AG09319 (cell line): ENCODE measurements at places on chromosomes 3 and 15.

DNA sequence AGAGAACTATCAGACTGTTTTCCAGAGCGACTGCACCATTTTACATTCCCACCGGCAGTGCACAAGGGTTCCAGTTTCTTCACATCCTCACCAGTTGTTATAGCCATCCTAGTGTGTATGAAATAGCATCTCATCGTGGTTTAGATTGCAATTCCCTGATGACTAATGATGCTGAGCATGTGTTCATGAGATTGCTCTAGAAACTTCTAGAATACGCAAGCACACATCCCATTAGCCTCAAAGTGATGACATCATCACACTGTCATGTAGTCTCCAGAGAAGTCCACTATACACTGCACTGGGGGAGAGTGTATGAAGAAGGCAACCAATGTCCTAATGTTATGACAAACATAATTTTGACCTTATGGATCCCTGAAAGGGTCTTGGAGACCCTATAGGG is 30.1 kb downstream of the FBLN2 start:
- peak; percentile 49 for DNase-seq

GRCh38 chr3:8328967-8329366 is 172.7 kb upstream of the LMCD1 start:
- DNase-seq = no peak

- no peak for DNase-seq
Observed at GRCh38 chr15:100958326-100959065, 39.3 kb downstream of the LRRK1 start.

GRCh38 chr3:193716150-193716549 is 123.1 kb downstream of the OPA1 start:
- DNase-seq = no peak

DNA sequence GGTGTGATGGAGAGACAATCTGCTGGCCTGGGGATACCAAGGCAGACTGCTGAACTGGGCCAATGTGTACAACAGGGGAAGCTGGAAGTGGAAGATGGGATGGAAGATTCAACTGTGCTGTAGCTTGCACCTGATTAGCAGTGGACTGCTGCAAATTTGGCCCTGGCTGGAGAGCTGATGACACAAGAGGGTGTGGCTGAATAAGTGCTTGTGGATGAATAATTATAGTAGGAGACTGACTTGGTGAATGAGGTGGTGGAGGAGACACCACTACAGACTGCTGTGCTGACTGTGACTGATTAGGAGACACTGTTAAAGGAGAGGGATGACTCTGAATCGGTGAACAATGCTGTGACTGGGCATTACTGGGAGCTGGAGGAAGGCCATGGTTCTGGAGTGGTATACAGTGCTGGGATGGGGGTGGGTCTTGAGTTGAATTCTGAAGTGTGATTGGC is 52.5 kb downstream of the PHC3 start:
- no peak for DNase-seq

DNA sequence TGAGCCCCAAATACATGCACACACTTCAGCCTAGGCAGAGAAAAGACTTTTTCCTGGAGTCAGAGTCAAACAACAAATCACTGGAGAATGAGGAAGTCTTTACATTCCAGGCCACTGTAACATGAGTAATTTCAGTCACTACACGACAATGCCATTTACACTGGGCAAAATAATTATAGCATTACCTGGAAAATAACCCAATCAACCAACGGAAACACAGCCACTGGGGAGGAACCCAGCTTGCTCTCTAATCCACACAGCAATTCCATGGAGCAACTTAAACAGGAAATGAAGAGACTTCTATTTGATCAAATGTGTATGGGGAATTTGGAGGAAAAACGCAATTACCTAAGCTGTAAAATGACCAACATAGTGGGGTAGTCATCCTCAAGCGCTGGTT is 15.2 kb downstream of the FSTL1 start:
- no peak for DNase-seq

DNA sequence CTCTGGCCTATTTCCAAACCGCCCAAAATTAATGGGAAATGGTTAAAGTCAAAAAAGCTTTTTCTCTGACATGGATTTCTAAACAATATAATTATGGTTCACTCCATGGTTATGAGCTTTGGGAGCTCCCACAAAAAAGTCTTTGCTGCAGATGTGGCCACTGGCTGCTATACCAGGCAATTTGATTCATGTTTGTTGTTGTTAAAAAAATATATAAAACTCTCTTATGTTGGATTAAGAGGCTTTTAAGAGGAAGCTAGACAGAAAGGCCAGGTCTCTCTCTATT is 258.6 kb downstream of the TIGIT start:
- no peak for DNase-seq

DNA sequence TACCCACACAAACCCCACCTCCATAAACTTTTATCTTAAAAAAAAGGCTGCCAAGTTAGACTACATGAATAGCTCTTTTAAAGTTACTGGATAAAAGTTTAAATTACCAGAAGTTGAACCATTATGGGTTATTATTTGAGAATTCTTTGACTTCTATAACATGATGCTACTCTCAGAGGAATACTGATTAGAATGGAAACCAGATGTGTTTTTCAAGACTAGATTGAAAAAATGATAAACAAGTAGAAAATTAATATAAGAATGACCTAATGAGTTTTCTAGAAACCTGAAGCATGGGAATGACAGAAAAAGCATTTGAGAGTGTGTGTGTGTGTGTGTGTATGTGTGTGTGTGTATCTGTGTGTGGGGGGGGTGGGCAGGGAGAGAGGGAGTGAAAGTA is 12.4 kb upstream of the FGF7 start:
- DNase-seq = peak; percentile 27

DNA sequence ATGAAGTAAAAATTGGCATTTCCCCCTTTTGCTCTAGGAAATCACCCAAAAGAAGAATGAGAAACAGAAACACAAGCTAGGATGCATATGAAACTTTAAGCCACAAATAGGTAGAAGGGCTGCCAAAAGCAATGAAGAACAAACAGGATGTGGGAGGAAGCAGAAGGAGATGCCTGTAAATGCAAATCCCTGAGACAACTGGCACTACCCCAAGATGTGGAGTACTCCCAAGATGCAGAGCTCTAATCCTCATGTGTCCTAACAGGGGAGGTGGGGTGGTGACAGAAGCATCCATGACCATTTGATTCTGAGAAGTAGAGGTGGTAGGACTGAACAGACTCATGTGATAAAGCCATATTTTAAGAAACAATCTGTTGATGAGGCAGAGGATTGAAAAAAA is 31.9 kb upstream of the ZNF280D start:
- DNase-seq = no peak

- DNase-seq = no peak
Observed at GRCh38 chr3:194661374-194661773, 10.6 kb downstream of the LSG1 start.

GRCh38 chr3:138093721-138094120 is 21.7 kb downstream of the DZIP1L start:
- no peak for DNase-seq

- no peak for DNase-seq
Observed at GRCh38 chr15:92898988-92899582, 1.0 kb upstream of the CHD2 start.

- peak; percentile 94 for DNase-seq
Observed at GRCh38 chr15:39304201-39304841, 276.6 kb upstream of the THBS1 start.

DNA sequence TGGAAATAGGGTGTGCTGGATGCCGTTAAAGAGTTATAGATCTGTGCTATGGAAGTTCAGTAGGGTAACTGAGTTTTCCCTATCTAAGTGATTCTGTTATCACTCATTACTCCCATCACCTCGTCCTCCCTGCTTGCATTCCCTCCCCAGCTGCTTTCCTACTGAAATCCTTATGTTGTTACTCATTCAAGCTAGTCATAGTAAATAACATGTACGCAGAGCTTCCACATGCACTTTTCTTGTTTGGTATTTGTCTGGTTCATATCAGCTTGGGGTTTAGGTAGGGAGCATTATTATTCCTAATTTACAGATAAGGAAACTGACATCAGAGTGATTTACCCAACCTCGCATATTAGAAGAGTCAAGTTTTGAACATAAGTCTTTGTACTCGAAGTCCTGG is 135.1 kb downstream of the HCN4 start:
- no peak for DNase-seq

DNA sequence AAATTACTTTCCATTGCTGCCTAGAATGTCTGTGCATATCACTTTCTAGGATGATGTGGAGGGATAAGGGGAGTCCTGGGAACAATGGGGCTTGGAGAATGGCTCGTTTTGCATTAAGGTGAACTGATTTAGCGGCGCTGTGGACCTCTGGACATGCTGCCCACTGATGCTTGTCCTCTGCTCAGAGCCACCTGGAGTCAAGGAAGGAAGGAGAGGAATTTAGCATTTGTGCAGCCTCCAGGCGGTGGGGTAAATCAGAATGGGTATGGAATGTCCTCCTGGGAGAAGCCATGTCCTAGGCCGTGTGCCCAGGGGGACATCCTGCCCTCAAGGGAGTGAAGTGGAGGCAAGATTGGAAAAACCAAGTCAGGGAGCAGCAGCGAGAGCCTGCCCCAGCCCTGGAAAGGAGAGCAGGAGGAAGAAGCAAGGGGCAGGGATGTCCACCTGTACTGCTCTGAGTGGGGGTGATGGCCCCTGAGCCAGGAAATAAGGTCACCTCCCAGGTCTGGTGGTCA is 37.8 kb downstream of the KY start:
- DNase-seq = no peak

GRCh38 chr3:192128922-192129321 is 598.4 kb downstream of the FGF12 start:
- no peak for DNase-seq

GRCh38 chr15:40550341-40551037 is 14.4 kb downstream of the CCDC32 start:
- DNase-seq = no peak

GRCh38 chr15:63505842-63506222 is 1.4 kb downstream of the USP3 start:
- no peak for DNase-seq

GRCh38 chr3:149519912-149520311 is 45.4 kb downstream of the TM4SF4 start:
- no peak for DNase-seq

DNA sequence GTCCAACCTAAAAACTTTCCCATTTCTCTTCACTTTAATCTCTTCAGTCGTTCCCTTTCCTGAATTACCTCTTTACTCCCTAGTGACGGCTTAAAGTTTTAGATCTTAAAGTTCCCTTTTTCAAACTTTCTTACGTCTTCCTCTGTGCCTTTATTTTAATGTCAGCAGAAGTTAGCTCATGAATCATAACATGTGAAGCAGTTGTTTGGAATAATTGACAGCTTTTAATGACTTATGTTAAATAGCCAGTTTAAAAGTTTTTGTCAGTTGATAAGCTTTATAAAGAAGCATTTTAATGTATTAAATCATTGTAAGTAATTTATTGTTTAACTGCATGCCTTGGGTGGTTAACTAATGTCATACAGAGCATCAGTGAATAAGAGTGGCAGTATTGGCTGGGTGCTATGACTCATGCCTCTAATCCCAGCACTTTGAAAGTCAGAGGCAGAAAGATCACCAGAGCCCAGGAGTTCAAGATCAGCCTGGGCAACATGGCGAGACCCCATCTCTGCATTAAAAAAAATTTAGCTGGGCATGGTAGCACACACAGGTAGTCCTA is 33.9 kb downstream of the PIK3CA start:
- DNase-seq = no peak

GRCh38 chr15:57867970-57868798 is 161.7 kb downstream of the POLR2M start:
- no peak for DNase-seq

GRCh38 chr3:189567766-189568420 is 63.3 kb upstream of the TP63 start:
- no peak for DNase-seq

- no peak for DNase-seq
Observed at GRCh38 chr15:48330105-48330785, 984 bp upstream of the DUT start.

DNA sequence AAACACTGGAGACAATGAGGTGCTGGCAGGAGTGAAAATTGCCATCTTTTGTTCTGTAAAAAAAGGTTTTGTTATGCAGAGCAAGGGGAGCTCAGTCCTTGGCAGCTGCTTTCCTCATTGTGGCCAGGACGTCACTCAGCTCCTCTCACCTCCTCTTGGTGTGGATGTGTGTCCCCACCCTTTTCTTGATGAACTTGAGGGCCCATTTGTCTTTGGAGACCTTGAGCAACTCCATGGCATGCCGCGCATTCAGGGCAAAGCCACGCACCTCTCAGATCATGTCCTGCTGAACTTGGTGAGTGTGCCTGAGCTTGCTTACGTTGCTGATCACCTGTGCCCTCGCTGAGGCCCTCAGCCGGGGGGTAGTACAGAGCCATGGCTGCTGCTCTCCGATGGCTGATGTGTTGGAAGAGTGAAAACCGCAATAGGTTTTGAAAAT is 24.5 kb upstream of the BDH1 start:
- DNase-seq = no peak

- no peak for DNase-seq
Observed at GRCh38 chr15:58678683-58679082, 70.8 kb downstream of the ADAM10 start.

- DNase-seq = no peak
Observed at GRCh38 chr3:160720123-160720746, 35.8 kb upstream of the PPM1L start.

DNA sequence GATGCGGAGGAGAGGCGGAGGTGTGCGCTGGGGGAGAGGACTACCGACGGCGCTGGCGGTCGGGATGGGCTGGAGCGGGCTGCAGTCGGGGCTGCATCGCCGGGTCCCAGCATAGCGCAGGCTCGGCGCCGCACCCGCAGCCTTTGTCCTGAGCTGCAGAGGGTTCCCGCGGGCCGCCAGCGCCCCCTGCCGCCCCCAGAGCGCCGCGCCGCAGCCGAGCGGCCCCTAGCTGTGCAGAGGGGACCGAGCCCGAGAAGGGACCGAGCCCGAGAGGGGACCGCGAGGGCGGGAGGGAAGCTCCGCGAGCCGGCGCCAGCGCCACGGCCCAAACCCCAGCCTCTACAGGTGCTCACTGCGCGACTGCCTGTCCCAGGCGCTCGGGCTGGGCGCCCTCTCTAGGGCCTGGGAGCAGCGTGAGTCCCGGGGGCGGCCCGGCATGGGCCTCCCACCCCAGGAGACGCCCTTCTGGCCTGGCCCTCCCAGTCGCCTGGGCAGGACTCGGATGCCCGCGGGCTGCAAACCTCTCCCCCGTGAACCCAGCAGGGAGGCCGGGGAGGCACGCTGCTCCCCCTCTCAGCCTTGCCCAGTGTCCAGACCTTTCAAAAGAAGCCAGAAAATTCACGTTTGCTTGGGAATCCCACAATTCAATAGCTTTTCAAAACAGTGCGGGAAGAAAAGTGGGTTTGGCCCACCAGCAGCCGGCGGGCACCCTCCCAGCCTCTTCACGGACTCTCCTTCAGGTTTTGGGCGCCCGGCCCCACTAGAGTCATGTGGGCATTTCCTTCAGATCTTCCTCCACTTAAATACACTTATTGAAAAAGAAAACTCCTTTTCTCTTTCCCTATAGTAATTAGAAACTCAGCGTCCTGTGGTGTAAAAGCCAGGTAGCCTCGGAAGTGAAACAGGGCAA is 134.7 kb downstream of the TPRA1 start:
- no peak for DNase-seq
